Activated CD8-positive, alpha-beta memory T cell treated with anti-CD3 and anti-CD28 coated beads, Interleukin-2, amount 50 U/mL, for 48 hours (primary cell): ENCODE measurements at places on chromosomes 3 and 15.
A peak's percentile ranks its signal among the peaks of the same experiment; 100 is the strongest.

GRCh38 chr3:53534216-53534615, 39.8 kb downstream of the CACNA1D start:
- no peak for DNase-seq

- no peak for DNase-seq
Measured at GRCh38 chr3:45881078-45882022, 5.0 kb upstream of the CCR9 start.

GRCh38 chr3:60798456-60798855, 452.8 kb downstream of the FHIT start:
- no peak for DNase-seq

DNA sequence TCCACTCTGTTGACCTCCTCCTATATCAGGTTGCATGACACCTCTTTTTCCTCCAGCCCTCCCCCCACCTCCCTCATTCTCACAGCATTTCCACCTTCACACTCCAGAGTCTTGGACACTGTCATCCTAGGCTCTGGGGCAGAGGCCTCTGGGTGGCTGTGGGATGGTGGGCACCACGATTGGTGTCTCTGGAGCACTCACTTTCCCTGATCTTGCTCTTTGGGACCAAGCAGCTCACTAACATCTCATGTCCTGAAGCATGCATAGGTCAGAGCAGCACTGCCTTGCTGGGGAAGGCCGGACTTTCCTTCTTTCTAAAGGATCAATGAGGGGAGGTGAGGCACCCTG, 14.9 kb downstream of the ZBTB47 start:
- peak; percentile 29 for DNase-seq

GRCh38 chr3:40768536-40768935, 243.8 kb downstream of the ZNF621 start:
- DNase-seq: no peak

DNA sequence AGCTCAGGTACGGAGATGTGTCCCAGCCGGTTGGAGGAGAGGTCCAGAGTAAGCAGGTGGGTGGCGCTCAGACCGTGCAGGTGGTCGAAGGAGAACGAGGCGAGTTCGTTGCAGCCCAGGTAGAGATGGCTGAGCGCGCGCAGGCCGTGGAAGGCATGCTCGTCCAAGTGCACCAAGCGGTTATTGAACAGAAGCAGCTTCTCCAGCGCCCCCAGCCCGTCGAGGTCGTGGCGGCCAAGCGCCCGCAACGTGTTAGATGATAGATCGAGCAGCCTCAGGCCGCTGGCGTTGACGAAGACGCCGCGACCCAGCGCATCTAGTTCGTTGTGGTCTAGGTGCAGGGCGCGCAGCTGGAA, 648 bp downstream of the AMIGO3 start:
- DNase-seq: no peak

DNA sequence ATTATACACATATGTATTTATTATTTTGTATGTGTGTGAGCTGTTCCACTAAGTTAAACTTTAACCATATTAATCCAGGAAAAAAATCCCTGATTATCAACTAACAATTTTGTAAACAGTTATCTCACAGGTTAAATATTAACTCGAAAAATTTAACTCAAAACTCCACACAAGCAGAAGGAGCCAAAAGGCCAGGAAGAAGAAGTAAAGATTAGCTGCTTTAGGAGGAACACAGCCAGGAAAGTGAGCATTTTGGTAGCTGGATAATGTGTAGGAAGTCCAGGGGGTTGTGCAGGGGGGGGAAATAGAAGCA, 425.0 kb downstream of the TIGIT start:
- DNase-seq: no peak

GRCh38 chr3:58518291-58518789, 18.6 kb downstream of the ACOX2 start:
- DNase-seq: no peak

DNA sequence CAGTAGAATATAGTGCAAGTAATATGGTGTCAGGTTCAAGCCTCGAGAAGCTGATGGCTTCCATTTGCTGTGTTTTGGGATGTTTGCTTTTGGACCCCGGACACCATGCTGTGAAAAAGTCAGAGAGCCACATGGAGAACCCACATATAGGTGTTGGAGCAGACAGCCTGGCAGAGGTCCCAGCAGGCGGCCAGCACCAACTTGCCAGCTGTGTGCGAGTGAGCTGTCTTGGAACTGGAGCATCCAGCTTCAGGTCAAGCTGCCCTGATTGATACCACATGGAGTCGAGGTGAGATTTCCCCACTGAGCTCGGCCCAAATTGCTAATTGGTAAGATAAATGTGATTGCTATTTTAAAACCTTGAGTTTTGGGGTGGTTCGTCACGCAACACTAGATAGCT, 185.7 kb upstream of the TBL1XR1 start:
- DNase-seq: no peak

GRCh38 chr3:37297459-37297858, 123.1 kb upstream of the LRRFIP2 start:
- no peak for DNase-seq

GRCh38 chr15:74545776-74546656, 5.0 kb downstream of the ARID3B start:
- peak; percentile 99 for DNase-seq

GRCh38 chr3:76969996-76970615, 69.8 kb upstream of the ROBO2 start:
- no peak for DNase-seq

- no peak for DNase-seq
Measured at GRCh38 chr15:85742186-85742821, 52.4 kb downstream of the KLHL25 start.
